Muscle of leg (tissue), 16 donors: ENCODE measurements at places on chromosomes 2 and 18. TPM values are rescaled to one million over a fixed set of nuclear protein-coding genes. Genes with fewer than 3 reads are reported as not detected.

The DSG4 gene
- not detected for total RNA-seq

DNA sequence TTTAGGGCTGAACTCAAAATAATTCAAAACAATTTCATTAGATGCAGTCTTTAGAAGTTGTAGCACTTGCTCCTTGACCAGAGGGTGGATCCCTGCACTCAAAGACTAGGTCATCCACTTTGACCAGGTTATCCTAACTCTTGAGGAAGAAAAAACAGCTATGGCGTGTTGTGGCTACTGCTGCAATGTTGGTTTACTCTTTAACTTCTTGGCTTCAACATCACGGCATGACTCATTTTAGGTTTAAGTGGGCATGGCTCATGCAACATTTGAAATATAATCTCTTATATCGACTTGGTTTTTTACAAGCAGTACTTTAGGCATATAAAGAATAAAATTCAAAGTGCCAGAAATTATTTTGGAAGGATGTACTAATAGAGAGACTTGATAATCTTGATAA, 35.4 kb downstream of the ANKRD29 start:
- H3K36me3 ChIP-seq = no peaks in the 10 kb centered on the region
- DNase-seq = no peak

DNA sequence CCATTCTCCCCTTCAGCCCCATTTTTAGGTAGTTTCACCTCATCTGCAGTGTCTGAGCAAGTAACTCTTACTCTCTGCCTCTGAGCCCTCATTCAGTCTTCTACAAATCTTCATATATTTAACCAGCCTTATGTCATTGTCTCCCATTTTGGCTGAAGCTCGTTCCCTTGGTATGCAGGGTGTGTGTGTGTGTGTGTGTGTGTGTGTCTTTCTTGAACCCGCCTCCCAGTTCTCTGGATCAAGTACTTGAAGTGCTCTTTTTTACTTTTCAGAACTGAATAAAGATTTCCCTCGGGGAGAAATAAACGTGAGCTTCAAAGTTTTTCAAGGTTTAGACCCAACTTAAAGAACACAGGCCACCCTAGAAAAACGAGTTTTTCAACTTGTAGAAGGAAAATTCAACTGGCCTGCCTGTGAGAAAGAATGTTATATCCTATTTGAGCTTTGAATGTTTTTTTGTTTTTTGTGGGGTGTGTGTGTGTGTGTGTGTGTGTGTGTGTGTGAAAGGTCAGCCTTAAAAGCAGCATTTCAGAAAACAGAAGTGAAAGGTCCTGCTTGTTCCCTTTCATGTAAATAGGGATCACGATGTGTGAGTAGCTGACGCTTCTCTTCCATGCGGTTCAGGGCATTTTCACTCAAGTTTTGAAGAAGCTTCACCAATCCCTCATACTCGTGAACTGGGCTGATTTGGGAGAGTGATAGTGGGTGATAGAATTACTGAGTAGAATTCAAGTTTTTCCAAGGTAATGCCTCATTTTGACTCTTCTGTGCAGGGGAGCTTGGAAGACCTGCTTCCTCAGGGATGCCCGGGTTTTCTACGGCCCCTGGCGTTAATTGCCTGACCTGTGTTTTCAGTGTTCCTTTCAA, 50.6 kb upstream of the EML6 start:
- H3K4me1 ChIP-seq = peaks cover 28% of the 10 kb centered on the region
- peak overlapping the region; percentile 93 for H3K27ac ChIP-seq
- H3K36me3 ChIP-seq = peaks cover 41% of the 10 kb centered on the region
- no peak overlapping the region for H3K4me3 ChIP-seq

The VWC2L gene
- total RNA-seq = not detected

GRCh38 chr2:11029136-11029535, 117.4 kb downstream of the KCNF1 start:
- H3K4me3 ChIP-seq = no peak overlapping the region
- no peaks in the 10 kb centered on the region for H3K36me3 ChIP-seq
- H3K27ac ChIP-seq = no peak overlapping the region
- peaks cover 9% of the 10 kb centered on the region for H3K4me1 ChIP-seq

The PARD6G gene
- 2.9 TPM for total RNA-seq

- no peak for DNase-seq
- H3K4me3 ChIP-seq = no peak overlapping the region
- H3K27me3 ChIP-seq = no peaks in the 10 kb centered on the region
- H3K4me1 ChIP-seq = no peaks in the 10 kb centered on the region
- H3K36me3 ChIP-seq = peaks cover 29% of the 10 kb centered on the region
- no peak overlapping the region for H3K27ac ChIP-seq
Measured at GRCh38 chr2:230471074-230471473, 55.1 kb downstream of the SP100 start.

GRCh38 chr2:60852282-60852860, 29.0 kb upstream of the REL start:
- H3K27ac ChIP-seq = no peak overlapping the region

DNA sequence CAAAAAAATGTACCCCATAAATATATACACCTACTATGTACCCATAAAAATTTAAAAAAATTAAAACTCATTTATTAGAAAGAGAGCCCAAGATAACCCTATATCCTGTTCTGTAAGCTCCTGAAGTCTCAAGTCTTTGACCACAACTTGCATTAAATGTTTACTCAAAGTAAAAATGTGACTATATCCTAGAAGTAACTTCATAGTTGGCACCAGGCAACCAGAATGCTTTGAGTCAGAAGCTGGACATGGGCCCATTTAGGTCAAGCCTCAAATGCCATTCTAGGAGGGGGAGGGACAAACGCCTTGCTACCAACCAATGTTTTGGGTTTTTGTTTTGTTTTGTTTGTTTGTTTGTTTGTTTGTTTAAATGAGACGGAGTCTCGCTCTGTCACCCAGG, 9.3 kb upstream of the TBC1D8 start:
- H3K36me3 ChIP-seq = no peaks in the 10 kb centered on the region
- H3K27ac ChIP-seq = no peak overlapping the region
- no peak for DNase-seq
- no peaks in the 10 kb centered on the region for H3K4me1 ChIP-seq

The UPP2 gene
- not detected for total RNA-seq

DNA sequence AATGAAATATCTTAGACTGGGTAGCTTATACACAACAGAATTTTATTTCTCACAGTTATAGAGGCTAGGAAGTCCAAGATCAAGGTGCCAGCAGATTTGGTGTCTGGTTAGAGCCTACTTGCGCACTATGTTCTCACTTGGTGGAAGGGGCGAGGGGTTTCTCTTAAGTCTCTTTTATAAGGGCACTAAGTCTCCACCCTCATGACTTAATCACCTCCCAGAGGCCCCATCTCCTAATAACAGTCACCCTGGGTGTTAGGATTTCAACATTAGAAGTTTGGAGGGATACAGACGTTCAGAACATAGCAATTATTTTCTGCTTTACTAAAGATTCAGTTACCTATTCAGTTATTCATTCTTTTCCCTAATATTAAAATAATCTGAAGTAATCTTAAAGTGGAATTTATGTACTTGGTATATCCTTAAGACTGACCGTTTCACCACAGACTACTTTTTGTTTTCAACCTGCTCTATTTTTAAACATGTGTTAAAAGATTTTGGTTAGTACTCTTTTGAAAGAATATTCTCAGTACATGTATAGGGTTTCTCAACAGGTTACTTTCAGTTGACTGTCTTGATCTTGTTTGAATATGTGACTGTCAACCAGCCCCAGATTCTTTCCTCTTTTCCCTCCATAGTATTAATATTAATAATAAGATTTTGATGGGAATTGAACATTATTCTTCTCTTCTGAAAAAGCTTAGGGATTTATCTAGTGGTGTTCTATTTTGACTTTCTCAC, 130.0 kb downstream of the TAF4B start:
- DNase-seq = no peak
- no peaks in the 10 kb centered on the region for H3K36me3 ChIP-seq
- no peaks in the 10 kb centered on the region for H3K27me3 ChIP-seq
- no peak overlapping the region for H3K27ac ChIP-seq
- no peaks in the 10 kb centered on the region for H3K4me1 ChIP-seq

DNA sequence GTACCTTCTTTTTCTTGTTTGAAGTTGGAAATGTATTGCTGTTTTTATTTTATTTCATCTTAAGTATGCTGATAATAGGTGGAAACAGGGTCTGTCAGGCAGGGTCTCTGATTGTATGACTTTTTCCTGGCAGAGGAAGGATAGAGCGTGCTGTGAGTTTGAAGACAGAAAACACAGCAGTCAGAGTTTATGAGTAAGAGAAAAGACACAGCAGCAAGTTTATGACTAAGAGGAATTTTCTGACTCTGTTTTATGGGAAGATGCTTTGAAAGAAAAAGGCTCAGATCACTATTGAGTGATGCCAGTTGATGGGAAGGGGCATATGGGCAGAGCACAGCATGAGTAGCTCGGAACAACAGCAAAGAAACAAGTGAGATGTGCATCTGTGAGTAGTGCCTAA, 379.1 kb downstream of the MEIS1 start:
- no peaks in the 10 kb centered on the region for H3K36me3 ChIP-seq
- H3K27ac ChIP-seq = no peak overlapping the region
- H3K27me3 ChIP-seq = no peaks in the 10 kb centered on the region
- no peak overlapping the region for H3K4me3 ChIP-seq
- DNase-seq = no peak
- H3K4me1 ChIP-seq = no peaks in the 10 kb centered on the region

DNA sequence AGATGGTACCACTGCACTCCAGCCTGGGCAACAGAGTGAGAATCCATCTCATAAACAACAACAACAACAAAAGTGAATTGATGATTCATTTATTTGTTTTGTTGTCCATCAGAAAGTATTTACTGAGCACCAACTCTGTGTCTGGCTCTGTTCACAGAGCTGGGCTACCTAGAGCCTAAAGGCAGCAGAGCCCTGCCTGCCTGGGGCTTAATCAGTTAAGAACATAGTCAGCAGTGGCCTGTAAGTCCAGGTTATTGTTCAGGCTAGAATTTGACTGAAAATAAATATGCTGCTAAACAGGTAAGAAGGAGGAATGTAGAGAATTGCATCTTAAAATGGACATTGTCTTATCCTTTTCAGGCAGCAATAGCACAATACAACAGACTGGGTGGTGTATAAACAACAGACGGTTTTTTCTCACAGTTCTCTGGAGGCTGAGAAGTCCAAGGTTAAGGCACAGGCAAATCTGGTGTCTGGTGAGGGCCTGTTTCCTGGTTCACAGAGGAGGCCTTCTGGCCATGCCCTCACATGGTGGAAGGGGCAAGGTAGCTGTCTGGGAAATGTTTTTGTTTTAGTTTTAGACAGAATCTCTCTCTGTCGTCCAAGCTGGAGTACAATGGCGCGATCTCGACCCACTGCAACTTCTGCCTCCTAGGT, 22.2 kb upstream of the ARL4C start:
- H3K27ac ChIP-seq = no peak overlapping the region
- H3K27me3 ChIP-seq = no peaks in the 10 kb centered on the region
- H3K36me3 ChIP-seq = no peaks in the 10 kb centered on the region
- no peak for DNase-seq
- no peaks in the 10 kb centered on the region for H3K4me1 ChIP-seq

DNA sequence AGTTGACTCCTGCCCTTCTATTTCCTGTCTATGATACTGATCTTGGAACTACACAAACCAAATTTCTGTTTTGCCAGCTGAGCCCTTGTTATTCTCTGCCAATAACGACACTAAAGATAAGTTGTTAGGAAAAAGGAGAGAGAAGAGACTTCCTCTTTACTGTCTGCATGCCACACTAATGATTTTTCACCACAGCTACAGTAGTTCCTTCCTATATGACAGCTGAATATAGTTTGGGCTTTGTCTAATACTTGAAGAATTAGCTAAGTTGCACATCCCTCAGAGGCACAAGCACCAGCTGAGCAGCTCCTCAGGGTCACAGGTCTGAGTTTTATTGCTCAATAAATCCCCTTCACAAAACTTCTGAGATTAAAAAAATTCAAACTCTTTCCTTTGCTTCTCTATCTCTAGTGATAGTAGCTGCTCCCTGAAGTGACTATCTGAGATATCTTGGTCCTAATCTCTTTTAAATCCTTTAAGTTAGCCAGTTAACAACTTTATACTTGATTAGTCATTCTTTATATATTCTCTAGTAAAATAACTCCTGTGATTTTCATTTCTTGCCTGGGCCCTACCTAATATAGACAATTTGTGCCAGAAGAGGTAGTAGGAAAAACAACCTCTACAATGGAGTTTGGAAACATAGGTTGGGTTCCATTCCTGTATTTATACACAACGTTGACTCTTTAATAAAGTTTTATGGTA, 253.0 kb upstream of the CNTNAP5 start:
- H3K27ac ChIP-seq = no peak overlapping the region
- no peaks in the 10 kb centered on the region for H3K4me1 ChIP-seq
- no peak for DNase-seq
- H3K27me3 ChIP-seq = no peaks in the 10 kb centered on the region
- H3K4me3 ChIP-seq = no peak overlapping the region
- no peaks in the 10 kb centered on the region for H3K36me3 ChIP-seq

- no peak overlapping the region for H3K27ac ChIP-seq
- H3K4me3 ChIP-seq = no peak overlapping the region
- DNase-seq = no peak
- H3K4me1 ChIP-seq = no peaks in the 10 kb centered on the region
Measured at GRCh38 chr2:233611284-233611683, 6.1 kb upstream of the UGT1A8 start.

The PLB1 gene
- 1.6 TPM for total RNA-seq

The TNFAIP6 gene
- 15.4 TPM for total RNA-seq

GRCh38 chr18:6821356-6821755, 91.8 kb downstream of the ARHGAP28 start:
- H3K4me3 ChIP-seq = no peak overlapping the region
- H3K36me3 ChIP-seq = peaks cover 8% of the 10 kb centered on the region
- H3K4me1 ChIP-seq = no peaks in the 10 kb centered on the region
- no peak overlapping the region for H3K27ac ChIP-seq
- H3K27me3 ChIP-seq = no peaks in the 10 kb centered on the region

DNA sequence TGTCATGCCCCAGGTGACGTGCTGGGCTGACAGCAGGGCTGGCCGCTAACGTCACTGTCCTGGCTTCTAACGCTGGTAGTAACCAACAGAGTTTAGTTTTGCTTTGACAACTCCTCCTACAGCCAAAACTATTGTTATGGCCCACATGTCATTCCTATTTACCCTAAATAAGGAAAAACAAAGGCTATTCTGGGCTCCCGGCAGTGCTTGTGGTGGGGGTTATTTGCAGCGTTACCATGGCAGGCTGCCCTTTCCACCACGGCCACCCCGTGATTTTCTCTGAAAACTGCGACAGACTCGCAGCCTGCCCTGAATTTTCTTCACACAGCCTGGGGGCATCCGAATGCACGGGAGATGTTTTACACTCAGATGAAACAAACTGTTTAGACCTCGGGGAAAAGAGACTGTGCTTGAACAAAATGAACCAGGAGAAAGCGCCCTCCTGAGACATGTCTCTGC, 115.2 kb downstream of the FAM210A start:
- peak overlapping the region; percentile 28 for H3K4me3 ChIP-seq
- peak overlapping the region; percentile 48 for H3K27ac ChIP-seq
- peaks cover 7% of the 10 kb centered on the region for H3K27me3 ChIP-seq

DNA sequence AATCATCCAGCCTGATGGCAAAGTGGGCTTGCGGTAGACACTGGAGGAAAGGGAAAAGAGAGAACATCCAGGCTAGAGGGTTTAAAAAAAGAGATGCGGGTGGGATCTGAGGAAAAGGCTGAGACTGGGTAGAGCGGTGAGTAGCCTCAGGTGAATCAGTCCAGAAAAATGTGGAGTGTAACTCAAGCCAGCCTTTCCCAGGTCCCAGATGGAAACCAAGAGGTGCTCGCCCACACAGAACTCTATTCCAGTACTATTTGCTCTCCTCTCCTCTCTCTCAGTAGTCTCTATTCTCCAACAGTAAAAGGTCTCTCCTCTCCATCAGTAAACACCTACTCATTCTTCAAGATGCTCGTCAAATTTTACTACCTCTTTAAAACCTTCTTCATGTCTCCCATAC, 38.3 kb upstream of the NRP2 start:
- no peaks in the 10 kb centered on the region for H3K27me3 ChIP-seq
- H3K4me3 ChIP-seq = no peak overlapping the region
- DNase-seq = no peak
- no peak overlapping the region for H3K27ac ChIP-seq

- H3K36me3 ChIP-seq = peaks cover 77% of the 10 kb centered on the region
- H3K27me3 ChIP-seq = no peaks in the 10 kb centered on the region
- peak; percentile 73 for DNase-seq
- H3K4me1 ChIP-seq = no peaks in the 10 kb centered on the region
Measured at GRCh38 chr2:86480105-86480504, 38.9 kb downstream of the KDM3A start.

The SERPINB3 gene
- total RNA-seq = not detected
